Stimulated activated CD4-positive, alpha-beta T cell treated with anti-CD3 and anti-CD28 coated beads, Interleukin-2, amount 100 ng/mL, for 24 hours (primary cell): ENCODE measurements at places on chromosomes 11 and 22.

GRCh38 chr22:23874871-23875270, 17.2 kb downstream of the SLC2A11 start:
- no peak for DNase-seq

- DNase-seq, result no peak
These were observed 4.4 kb downstream of the CST6 start for GRCh38 chr11:66015936-66016792.

DNA sequence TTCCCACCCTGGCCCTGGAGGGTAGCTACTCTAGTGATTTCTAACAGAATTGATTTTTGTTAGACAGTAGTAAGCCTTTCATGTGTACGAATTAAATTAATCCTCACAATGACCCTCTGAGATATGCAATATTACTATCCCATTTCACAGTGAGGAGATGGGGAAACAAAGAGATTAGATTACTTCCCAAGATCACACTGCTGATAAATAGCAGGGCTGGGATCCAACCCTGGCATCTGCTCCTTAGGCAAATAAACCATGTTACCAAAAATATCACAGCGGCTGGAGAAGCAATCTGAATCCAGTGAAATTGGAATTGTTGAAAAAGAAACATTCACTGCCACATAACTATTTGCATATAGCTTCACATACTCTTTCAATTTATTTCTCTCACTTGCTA, 12.8 kb upstream of the CAVIN3 start:
- DNase-seq, result no peak

GRCh38 chr22:37679670-37680069, 4.2 kb downstream of the LGALS1 start:
- DNase-seq, result no peak

- DNase-seq, result no peak
These were observed 3.3 kb downstream of the OR52L1 start for GRCh38 chr11:5983443-5983842.

GRCh38 chr11:130087294-130087926, 17.7 kb downstream of the APLP2 start:
- DNase-seq, result no peak

GRCh38 chr11:11400121-11400520, 47.1 kb upstream of the CSNK2A3 start:
- DNase-seq, result no peak

- no peak for DNase-seq
These were observed 17.9 kb downstream of the UBE2L3 start for GRCh38 chr22:21585389-21585788.

- DNase-seq, result no peak
These were observed 1.2 kb upstream of the CASTOR1 start for GRCh38 chr22:30290342-30291057.

GRCh38 chr11:77558380-77558779, 31.4 kb upstream of the AQP11 start:
- no peak for DNase-seq

GRCh38 chr11:44376423-44376822, 66.5 kb upstream of the ALX4 start:
- no peak for DNase-seq
